ENCODE measurements at places on chromosomes 6 and 20.
A peak's percentile ranks its signal among the peaks of the same experiment; 100 is the strongest.

DNA sequence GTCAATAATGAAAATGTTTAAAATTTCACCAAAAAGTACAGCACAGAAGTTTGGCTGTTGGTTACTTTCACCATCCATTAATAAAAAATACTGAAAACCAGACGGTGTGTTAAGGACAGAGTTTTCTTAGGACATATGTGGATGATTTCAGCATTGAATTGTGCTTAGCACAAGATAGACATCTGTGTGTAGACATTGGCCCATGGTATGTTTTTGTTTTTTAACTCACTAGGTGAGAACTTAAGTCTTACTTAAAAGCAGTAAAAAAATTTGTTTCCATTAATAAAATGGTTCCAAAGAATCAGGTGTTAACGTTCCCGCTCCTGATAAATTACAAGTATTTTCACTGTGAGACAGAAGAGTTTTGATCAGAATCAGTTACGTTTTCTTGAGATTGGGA, 4.2 kb downstream of the TBPL1 start:
- DNase-seq = no peak

DNA sequence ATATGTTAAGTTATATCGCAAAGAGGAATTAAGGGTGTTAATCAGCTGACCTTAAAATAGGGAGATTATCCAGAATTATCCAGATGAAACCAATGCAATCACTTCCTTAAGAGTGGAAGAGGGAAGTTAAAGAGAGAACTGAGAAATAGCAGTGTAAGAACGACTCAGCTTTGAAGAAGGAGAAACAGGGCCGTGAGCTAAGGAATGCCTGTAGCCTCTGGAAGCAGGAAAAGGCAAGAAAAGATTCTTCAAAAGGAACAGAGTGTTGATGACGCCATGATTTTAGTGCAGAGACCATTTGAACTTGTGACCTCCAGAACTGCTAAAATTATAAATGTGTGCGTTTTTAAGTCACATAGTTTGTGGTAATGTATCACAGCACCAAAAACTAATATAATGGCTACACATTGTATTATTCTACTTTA, 32.7 kb downstream of the ILRUN start:
- DNase-seq = no peak

- no peak for DNase-seq
Measured at GRCh38 chr6:71220466-71220865, 68.1 kb upstream of the OGFRL1 start.

GRCh38 chr20:40489886-40490285, 199.2 kb downstream of the MAFB start:
- no peak for DNase-seq

- no peak for DNase-seq
Measured at GRCh38 chr20:51950926-51951325, 148.6 kb upstream of the SALL4 start.

DNA sequence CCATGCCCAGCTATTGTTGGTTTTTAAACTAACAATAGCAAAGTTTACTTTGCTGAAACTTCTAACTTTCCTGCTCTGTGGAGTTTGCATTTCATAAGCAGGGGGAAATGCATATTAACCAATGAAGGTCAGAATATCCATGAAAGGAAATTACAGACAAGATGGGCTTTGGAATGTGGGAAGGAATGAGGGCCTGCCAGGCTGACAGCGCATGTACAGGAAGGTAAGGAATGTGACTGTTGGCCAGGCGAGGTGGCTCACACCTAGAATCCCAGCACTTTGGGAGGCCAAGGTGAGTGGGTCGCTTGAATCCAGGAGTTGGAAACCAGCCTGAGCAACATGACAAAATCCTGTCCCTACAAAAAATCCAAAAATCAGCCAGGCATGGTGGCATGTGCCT, 49.6 kb downstream of the CDK5RAP1 start:
- DNase-seq = no peak

DNA sequence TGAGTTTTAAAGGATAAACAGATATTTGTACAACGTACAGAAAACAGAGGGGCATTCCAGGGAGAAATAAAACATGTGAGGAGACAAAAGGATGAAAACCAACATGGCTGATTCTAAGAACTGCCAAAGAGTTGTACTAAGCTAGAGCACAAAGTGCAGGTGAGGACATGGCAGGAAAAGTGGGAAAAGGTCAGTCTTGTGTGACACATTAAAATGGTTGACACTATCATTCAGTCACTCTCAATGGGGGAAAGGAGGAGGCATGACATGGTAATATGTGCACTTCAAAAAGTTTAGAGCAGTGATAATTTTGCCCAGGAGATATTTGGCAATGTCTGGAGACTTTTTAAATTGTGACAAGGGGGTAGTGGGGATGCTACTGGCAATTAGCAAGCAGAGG, 21.8 kb downstream of the PHIP start:
- DNase-seq = no peak

DNA sequence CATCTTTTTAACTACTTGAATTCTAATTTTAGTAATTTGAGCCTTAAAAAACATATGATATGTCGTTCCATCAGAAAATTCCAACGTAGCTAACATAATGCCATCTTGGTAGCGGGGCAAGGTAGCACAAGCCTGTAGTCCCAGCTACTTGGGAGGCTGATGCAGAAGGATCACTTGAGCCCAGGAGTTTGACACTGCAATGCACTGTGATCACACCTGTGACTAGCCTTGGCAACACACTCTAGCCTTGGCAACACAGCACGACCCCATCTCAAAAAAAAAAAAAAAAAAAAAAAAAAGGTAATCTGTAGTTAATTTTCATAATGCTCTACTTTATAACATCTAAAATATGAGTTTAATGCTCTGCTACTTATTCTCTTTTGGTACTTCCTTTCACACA, 6.7 kb downstream of the BCLAF1 start:
- no peak for DNase-seq

GRCh38 chr6:32131439-32131948, 1.4 kb upstream of the FKBPL start:
- DNase-seq = no peak

GRCh38 chr6:114430534-114431124, 87.8 kb upstream of the HS3ST5 start:
- DNase-seq = no peak

DNA sequence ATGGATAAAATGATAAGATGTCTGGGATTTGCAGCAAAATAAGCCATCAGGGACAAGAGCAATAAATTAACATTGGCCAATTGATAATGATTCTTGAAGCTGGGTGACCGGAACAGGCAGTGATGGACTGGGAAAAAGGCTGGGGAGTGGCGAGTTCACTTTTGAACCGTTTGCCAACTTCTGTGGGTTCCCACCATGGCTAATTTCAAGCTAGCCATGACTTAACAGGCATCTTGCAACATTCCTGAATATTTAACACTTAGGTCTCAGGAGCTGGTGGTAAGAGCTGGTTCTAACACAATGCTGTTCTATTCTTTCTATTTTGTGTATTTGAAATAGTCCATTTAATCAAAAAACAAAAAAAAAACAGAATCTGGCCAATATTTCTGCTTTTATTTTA, 37.6 kb upstream of the CD83 start:
- DNase-seq = no peak

DNA sequence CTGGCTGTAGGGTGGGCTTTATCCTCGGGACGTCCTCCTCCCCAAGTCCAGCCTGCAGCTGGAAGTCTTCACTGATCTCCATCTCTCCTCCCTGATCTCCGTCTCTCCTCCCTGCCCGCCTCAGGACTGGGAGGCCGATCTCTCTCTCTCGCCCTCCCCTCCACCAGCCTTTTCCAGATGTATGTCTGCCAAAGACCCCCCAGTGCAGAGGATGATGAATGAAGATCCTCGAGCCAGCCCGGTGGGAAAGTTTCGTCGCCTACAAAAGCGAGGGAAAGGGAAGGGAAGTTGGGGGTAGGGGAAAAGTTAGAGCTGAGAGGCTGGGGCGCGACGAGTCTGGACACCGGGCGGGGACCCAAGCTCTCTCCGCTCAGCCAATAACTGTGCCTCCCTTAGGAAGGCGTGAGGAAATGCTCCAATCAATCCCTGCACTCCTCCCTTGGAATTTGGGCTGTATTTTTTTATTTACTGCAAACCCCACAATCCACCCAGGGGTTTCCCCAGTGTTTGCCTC, 595 bp upstream of the SRF start:
- DNase-seq = no peak

DNA sequence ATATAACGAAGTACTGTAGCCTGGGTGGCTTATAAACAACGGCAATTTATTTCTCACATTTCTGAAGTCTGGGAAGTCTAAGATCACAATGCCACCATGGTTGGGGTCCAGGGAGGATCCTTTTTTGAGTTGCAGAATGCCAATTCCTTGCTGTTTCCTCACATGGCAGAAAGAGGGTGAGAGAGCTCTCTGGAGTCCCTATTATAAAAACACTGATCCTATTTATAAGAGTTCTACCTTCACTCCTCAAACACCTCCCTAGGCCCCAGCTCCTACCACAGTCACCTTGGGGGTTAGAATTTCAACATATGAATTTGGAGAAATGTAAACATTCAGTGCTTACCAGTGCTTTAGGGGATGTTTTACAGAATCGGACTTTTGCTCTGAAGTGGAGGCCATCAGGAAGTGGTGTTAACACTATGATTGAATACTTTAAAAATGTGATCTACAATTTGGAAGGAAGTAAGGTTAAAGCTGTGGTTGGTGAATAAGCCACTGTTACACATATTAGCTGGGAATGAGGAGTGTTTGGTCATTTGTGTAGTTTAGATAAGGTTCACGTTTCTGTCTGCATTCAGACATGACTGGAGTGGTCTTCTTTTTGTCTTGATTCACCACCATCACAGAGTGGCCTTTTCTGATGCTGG, 79.9 kb upstream of the SPTLC3 start:
- no peak for DNase-seq

DNA sequence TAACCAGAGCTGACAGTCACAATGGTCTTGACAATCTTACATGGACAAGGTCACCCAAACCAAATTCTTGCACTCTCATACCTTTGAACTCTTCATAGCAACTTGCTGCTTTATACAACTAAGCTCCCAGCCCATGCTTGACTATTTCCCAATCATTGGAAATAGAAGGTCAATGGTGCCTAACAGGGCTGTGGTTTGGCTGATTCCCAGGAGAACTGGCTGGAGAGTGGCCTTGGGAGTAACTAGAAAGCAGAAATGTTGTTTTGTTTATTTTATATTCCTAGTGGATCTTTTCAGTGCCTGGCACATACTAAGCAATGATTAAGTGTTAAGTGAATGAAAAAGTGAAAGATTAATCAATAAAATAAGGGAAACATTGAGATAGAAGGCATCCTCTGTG, 3.0 kb downstream of the SPINT4 start:
- DNase-seq = no peak

- no peak for DNase-seq
Measured at GRCh38 chr6:36414481-36414880, 27.0 kb upstream of the ETV7 start.

DNA sequence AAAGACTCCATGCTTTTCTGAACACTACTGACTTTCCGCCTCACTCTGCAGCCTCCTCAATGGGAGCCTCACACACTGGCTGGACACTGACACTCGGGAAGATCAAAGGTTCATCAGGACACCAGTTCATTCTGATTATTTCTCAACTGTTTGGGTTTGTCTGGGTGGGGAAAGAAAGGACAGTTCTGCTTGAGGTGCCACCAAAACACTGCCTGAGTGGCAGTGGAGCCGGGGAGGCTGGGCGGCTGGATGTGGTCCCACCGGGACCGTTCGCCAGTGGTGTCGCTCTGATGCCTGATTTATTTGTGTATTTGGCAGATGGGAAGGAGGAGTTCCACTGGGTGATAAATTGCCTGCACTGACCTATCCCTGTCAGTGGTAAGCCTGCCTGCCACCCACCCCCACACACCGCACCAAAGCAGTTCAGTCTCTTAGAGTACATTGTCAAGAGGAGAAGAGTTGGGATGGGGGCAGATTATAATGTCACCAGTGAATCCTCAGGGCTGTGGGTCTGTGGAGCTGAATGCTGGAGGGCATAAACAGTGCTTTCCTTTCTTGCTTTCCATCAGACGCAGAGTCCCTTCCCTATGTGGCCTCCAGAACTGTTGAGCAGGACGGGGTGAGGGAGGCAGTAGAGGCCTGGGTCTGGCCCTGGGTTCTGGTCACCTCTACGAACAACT, 49.8 kb downstream of the EDN1 start:
- no peak for DNase-seq

- no peak for DNase-seq
Measured at GRCh38 chr20:21693322-21693721, 12.1 kb upstream of the PAX1 start.

DNA sequence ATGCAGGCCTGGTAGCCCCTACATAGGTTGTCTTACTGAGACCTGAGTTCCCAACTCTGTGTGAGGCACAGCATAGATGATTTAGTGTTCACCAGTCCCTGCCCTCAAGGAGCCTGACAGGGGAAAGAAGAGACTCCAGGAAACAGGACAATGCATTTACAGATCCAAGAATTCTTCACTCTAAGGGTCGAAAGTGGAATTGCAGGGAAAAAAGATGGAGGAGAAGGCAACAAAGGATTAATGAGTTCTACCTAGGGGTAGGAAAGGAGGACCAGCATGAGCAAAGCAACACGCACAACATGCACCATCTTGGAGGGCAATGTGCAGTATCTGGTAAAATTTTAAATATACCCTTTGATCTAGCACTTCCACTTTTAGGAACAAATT, 5.9 kb downstream of the SPAG4 start:
- DNase-seq = no peak

DNA sequence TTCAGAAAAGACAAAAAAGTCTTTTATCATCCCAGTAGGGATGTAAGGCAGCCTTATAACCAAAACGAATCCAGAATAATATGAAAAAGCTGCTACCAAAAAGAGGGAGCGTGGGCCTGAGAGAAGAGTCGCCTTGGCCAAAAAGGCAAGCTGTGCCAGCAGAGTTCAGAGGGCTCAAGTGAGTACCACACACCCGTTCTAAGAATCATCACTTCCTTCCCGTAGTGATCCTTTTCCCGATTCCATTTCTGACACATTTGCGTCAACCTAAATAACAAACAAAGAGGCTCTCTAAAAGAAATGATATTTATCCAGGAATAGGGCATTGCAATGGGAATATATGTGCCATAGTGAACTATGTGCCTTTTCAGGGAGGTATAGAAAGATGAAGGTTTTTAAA, 3.8 kb upstream of the TMEM181 start:
- DNase-seq = no peak

GRCh38 chr6:81298751-81299150, 453.7 kb downstream of the TENT5A start:
- DNase-seq = no peak

DNA sequence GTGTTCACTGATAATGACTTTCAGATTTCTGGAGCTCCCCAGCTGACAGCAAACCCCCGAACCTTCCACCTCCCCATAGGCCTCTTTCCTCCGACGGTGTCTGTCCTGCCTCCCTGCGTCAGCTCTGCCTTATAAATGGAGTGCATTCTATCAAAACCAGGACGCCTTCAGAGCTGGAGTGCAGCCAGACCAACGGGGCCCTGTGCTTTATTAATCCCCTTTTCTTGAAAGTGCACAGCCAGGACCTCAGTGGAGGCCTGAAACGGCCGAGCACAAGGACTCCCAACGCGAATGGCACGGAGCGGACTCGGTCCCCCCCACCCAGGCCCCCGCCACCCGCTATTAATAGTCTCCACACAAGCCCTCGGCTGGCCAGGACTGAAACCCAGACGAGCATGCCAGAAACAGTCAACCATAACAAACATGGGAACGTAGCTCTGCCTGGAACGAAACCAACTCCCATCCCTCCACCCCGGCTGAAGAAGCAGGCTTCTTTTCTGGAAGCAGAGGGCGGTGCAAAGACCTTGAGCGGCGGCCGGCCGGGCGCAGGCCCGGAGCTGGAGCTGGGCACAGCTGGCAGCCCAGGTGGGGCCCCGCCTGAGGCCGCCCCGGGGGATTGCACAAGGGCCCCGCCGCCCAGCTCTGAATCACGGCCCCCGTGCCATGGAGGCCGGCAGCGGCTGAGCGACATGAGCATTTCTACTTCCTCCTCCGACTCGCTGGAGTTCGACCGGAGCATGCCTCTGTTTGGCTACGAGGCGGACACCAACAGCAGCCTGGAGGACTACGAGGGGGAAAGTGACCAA, 42.3 kb upstream of the NAA20 start:
- DNase-seq = peak; percentile 96
